ENCODE measurements at places on chromosomes 6 and 20.

DNA sequence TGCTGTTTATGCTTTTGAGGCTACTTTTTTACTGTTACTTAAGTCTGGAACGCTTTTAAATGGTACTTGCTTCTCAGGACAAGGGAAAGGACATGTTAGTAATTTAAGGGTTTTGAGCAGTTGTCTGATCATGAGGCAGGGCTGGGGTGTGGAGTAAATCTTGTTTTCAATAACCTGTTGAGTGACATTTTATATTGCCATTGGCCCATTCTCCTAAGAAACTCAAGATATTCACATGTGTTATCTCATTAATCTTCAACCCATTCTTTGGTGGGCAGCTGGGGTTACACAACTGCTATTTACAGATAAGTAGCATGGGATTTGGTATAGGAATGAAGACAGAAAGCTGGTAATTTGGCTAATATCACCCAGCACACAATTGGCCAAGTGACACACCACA lies 44.6 kb upstream of the IL17A start:
- DNase-seq, result no peak

- DNase-seq, result no peak
Measured at GRCh38 chr6:11711984-11712711, 66.5 kb downstream of the ADTRP start.

- no peak for DNase-seq
Measured at GRCh38 chr20:13199279-13199678, 21.8 kb upstream of the ISM1 start.

- no peak for DNase-seq
Measured at GRCh38 chr6:36853325-36853724, 14.1 kb upstream of the CPNE5 start.

DNA sequence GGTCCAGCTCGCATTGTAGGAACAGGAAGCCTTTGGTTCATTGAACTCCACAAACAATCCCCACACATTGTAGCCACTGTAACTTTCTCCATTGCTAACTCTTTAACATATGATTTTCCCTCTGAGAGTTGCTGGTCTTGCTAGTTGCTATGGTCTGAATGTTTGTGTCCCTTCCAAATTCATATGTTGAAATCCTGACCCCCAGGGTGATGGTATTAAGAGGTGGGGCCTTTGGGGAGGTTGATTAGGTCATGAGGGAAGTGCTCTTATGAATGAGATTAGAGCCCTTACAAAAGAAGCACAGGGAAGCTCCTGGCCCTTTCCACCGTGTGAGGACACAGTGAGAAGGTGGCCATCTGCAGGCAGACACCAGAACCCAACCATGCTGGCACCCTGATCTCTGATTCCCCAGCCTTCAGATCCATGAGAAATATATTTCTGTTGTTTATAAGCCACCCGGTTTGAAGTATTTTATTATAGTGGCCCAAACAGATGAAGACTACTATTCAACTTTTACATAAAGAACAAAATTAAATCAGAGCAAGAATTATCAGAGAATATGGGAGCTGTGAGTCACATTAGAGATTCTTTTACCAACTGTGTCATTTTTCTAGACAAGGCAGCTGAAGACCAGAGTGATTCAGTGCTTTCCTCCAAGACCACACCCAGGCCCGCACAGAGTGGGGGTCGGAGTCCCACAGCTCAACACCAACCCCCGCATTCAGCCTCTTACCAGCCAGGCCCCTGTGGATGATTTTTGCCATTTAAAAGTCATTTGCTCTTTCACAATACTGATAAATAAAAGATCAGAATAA lies 143.0 kb downstream of the SAMD5 start:
- DNase-seq, result no peak

Data from immature natural killer cell (primary cell).